AG09309 (cell line): ENCODE measurements at places on chromosomes 6 and 20.

DNA sequence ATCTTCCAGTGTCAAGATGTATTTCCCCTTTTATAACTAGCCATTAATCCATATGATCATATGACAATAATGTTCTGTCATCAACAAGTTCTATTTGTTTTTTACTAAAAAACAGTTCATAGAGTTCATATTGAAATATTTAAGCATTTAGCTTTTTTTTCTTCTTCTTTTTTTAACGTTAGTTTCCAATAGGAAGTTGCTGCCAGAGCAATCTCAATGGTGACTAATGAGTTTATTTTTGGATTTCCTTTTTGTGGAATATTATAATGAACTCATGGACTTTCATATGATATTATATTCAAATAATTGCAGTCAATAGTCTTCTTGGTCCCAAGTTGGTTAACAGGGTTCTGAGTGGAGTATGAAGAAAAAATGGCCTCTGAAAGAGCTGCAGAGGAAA, 343.3 kb downstream of the BCKDHB start:
- DNase-seq, result no peak

DNA sequence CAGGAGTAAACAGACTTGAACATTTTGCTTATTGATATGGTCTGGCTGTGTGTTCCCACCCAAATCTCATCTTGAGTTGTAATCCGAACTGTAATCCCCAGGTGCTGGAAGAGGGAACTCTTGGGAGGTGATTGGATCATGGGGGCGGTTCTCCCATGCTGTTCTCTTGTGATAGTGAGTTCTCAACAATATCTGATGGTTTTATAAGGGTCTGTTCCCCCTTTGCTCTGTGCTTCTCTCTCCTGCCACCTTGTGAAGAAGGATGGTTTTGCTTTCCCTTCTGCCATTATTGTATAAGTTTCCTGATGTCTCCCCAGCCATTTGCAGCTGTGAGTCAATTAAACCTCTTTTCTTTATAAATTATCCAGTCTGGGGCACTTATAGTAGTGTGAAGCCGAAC, 40.0 kb downstream of the MYLIP start:
- no peak for DNase-seq

DNA sequence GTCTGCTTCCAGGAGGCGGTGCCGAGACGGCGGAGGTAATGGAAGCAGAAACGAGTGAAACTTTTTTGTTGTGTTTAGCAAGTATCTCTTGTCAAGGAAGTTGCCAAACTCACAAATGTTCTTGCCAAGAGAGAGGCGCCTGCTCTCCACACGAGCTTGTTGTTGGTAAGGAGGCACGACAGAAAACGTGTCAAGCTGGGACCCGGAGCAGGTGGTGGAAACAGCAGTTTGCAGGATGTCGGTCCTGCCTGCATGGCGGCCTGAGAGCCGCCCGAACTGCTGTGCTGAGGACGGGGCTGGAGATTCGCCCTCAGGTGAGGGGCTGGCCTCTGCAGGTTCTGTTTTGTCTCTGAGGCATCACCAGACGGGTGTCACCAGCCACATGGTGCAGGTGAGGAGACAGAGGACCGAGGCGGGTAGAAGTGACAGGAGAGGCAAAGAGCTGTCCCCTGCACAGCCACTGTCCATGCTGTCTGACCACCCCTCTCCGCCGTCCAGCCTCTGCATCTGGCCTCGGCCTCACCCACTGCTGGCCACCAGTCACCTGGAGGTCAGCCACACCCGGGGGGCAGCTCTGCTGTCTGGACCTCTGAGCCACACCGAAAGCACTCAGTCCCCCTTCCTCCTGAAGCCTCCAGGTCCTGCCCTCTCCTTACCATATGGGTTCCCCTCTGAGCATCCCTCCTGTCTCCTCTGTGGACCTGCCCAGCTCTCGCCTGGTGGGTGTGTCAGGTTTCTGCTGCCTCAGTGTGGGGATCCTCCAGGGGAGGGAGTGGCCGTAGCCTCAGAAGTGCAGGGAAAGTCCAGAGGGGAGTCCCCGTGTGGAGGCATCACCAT, 261.5 kb downstream of the TAF4 start:
- DNase-seq, result peak; percentile 5

DNA sequence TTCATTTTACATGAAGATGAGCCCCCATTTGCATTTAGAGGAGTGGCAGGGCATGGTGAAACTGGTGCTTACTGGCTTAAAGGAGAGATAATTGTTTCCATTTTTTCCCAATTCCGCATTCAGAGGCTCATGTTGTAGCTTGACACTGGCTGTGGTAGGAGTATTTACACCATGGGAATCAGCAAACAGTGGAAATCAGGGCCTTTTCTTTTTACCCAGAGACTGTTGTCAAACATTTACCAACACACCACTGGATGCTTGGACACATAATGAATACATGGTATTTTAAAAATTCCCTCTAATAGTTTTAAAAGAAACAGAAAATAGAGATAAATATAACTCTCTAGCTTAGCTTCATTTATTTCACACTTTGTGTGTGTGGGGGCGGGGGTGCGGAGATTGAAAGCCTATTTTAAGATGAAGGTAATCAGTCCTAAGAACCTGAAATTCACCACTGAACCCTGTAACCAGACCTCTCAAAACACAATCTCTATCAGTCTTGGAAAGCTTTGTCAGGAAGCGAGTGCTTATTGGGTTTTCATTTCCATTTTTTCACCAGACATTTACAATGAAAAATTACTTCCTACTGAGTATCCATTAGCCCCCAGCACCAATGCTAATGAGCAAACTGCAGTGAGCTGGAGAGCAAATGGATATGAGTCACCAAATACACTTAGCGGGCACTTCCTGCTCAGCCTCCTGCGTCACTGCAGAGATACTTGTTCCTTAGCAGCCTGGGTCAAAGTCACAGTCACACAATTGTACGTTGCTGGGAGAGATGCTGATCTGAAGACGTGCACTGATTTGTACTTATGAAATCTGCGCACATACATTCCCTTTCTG, 532.0 kb downstream of the BCKDHB start:
- DNase-seq, result peak; percentile 56

- DNase-seq, result no peak
Observed at GRCh38 chr6:87724983-87725811, 23.2 kb upstream of the AKIRIN2 start.

DNA sequence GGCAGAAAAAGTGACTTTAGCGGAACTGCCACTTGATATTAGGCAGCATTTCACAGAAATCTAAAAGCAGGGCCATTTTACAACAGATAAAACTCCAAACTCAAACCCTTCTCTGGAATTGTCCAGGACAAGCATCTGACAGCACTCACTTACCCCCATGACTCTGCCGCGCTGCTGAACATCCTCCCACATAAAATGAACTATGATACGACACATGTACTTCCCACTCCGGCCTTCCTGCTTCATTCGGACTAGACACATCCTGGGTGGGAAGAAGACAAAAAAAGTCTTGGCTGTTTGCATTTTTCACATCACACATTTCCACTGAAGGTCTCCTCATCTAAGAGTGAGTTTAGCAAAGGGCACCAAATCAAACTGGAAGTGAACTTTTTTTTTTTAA, 54.8 kb upstream of the FAM83C start:
- no peak for DNase-seq

GRCh38 chr20:34397096-34397495, 34.0 kb downstream of the ITCH start:
- no peak for DNase-seq

DNA sequence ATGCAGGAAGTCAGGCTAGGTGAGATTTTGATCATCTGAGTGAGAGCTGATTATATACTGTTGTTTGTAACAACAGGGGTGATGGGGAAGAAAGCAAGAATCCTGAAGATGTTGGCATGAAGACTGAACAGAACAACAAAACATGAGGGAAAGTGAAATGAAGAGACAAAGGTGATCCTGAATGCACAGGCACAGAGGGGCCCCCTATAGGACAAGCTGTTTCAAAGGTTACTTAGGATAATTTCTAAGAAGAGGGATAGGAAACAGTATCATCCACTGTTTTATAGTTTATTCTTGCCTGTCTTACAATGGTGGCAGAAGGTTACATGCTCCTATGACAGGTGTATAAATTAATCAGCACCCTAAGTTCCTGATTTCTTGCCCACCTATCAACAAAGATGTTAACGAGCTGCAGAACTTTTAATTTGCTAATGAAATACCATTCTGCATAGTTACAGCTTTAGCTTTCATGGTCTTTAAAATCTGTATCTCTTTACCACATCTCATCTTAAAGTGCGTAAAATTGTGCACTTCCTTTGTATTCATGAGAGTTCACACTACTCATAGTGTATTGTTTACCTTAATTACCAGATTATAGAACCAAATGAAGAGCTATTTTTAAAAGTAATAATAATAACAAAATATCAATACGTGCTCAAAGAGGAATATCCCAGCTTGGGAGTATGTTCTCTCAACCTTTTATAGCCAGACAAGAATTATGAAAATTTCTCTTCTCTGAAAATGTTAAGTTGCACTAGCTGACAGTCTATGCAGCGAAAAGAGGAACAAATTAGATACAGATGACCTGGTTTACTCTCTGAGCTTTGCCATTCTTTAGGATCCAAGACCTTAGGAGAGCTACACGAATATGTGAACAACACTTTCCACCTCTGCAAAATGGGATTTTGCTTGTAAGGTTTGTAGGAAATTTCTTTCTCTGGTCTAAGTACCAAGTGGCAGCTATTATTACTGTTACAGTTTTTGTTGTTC, 192.5 kb downstream of the EDN1 start:
- DNase-seq, result no peak

DNA sequence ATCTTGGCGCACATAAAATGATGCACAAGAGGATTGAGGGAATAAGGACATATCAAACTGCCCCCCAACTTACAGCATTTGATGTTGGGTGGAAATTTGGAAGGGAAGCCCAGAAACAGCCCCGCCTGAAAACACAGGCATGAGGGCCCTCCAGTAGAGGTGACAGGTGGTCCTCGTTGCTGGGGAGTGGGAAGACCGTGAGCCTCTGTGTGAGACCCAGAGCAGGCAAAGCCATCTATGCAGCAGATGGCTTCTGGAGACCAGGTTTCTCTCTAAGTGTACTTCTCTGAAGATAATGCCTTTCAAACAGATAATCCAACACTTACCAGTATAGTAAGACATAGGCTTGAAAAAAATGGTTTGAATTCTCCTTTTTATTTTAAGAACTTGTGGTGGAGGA, 132.2 kb upstream of the INSM1 start:
- no peak for DNase-seq

- DNase-seq, result no peak
Observed at GRCh38 chr6:170358496-170358895, 51.9 kb downstream of the FAM120B start.
